Right kidney (tissue), 9 donors: ENCODE measurements at places on chromosomes 3 and 15.

GRCh38 chr15:64315216-64315615, 40.8 kb downstream of the CSNK1G1 start:
- no peak for DNase-seq

DNA sequence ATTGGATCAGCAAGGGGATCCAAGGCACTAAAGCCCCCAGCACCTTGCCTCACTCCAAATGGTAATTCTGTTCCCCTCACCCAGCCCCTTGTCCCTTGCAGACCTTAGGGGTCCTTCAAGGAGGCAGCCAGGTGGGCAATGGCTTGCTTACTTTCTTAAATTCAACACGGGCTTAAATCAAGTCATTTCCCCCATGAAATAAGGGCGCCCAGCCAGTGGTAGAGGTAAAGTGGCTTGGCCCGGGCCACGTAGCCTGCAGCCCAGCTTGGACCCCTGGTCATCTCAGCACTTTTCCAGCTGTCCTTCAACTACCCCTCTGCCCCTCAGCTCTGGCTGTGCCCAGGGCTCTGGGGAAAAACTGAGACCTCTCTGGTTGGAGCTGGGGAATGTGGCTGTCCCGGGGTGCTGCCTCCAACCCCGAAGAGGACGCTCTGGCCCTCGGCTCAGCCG, 1.2 kb downstream of the PSTPIP1 start:
- DNase-seq: no peak

DNA sequence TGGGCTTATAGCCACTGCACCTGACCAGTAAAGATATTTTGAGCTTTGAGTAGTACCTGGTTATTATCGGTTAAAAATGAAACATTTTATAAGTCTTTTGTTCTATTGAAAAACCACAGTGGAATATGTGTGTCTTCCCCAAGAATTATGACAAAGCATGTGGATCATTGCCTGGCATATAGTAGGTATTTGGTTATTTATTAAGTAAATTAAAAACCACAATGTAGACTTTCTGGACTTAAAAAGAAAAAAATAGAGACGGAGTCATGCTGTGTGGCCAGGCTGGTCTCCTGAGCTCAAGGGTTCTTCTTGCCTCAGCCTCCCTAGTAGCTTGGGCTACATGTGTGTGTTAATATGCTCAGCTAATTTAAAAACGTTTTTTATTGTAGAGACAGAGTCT, 43.5 kb downstream of the UBE2E2 start:
- no peak for DNase-seq

DNA sequence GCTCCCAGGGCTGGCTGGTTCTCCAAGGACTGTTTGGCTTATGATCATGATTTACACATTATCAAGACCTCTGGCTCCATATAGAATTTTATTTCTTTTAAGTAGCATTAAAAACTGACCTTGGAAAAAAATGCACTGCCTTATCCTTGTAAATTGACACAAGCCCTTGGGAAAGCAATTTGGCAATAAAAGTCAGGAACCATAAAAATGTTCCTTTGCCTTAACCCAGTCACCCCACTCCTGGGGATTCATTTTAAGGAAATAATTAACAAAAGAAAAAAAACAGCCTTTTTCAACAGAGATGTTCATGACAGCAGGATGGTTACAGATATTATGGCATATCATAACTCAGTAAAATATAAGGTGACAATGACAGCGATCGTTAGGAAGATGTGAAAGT, 51.6 kb upstream of the NR2E3 start:
- no peak for DNase-seq

DNA sequence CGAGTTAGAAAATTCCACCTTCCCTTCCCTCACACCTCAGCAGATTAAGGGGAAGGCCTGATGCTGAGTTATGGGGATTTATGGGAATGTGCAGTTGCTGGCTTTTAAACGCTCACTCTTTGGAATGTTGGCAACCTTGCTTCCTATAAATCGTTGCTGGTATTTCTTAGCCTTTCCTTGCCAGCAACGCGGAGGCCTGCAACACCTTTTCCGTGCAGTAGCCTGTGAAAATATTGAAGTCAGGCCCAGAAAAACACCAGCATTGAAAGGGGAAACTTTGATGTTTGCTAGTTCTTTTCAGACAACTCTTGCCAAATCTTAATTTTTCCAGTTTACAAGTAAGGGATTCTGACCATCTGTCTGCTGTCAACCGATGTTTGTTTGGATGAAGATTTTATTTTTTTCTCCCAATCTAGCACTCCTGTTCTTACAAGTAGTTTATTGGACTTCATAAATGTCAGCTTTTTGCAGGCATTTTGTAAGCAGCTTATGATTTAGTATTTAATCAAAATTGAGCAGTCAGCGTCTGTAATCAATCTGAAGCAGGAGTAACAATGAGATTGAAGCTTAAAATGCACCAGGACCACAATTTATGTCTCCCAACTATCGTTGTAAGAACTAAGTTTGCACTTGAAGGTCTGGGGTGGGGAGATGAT, 251.0 kb downstream of the RPLP1 start:
- no peak for DNase-seq

- no peak for DNase-seq
Measured at GRCh38 chr15:49718846-49719245, 98.0 kb downstream of the DTWD1 start.

GRCh38 chr15:90760661-90761232, 43.6 kb downstream of the BLM start:
- DNase-seq: no peak

DNA sequence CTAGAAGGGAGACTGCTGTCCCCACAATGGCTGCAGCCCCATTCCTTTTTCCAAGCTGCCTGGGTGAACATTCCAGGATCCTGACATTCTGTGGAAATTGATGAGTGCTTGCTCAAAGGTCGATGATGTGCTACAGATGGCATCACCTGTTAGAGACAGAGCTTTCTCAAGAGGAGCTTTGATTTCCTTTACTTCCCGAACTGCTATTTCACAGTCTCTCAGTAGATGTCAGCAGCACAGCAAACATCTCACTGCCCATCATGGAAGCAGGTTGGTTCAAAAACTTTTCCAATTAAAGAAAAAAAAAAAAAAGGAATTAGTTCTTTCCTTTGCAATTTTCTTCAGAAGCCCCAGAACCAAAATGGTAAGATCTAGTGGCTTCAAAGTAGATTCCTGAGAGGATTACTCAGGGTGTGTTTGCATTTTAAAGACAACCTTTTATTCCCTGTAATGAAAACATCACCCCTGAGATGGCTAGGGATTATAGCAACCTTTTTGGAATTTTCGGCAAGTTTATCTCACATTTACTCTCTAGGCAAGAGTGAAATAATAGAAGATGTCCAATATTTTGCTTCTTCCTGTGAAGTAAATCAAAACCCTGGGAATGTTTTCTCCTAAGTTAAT, 44.8 kb downstream of the POLR2M start:
- DNase-seq: no peak

GRCh38 chr3:182414586-182414985, 378.7 kb upstream of the ATP11B start:
- no peak for DNase-seq

GRCh38 chr15:92611995-92612745, 43.4 kb downstream of the FAM174B start:
- no peak for DNase-seq

DNA sequence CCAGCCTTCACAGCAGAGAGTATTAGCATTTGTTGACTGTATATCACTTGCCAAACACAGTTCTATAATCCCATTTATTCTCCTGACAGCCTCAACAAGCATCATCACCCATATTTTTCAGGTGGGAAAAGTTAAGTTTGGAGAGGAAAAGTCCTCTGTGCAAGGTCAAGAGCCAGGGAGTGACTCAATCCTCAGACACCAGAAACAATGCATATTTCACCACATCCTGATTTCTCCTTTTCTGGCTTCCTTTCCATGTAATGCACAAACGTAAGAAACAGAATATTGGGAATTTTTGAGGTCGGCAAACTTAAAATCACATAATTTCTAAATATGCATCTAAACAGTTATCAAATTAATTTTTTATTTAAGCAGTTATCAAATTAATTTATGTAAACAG, 116.0 kb upstream of the GADL1 start:
- DNase-seq: no peak
